ENCODE measurements at places on chromosomes 1 and 21.

DNA sequence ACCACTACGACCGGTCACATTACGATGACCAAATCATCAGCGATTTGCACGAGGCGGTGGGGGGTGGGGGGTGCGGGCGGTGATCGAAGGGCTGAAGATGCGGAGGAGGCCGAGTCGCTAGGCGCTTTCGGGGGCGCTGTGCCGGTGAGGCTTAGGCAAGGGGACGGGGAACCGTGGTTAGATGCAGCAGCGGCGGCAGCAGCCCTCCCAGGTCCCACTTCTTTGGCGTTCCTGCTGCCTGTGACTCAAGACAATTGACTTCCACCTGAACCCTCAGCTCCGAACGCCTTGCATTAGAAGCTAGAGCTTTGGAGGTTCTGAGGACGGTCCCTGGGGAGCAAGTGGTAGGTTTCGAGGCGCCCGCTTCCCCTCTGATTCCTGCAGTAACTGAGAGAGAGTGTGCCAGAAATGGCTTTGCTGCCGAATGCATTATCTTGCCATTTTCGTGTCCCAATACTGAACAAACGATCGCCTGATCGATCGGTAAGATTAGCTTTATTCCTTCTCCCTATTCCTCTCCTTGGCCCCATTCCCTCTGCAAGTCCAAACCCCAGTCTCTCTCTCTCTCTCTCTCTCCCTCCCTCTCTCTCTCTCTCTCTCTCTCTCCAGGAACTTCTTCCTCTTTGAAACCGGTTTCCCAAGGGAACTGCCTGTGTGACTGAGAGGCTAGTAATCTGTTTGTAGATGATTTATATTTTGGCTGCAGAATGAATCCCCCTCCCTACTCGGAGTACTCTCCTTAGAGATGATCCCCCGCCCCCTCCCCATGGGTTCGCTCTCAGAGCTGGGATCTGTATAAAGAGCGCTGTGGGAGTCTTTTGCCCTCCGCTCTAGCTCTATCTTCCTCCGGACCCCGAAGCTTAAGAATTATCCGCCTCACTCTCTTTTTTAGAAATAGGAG, 735 bp upstream of the BRINP3 start:
- no peak overlapping the region for H3K4me3 ChIP-seq
- no peaks in the 10 kb centered on the region for H3K36me3 ChIP-seq
- no peaks in the 10 kb centered on the region for H3K4me1 ChIP-seq
- peaks cover 24% of the 10 kb centered on the region for H3K27me3 ChIP-seq
- no peak overlapping the region for H3K27ac ChIP-seq
- DNase-seq, result no peak

DNA sequence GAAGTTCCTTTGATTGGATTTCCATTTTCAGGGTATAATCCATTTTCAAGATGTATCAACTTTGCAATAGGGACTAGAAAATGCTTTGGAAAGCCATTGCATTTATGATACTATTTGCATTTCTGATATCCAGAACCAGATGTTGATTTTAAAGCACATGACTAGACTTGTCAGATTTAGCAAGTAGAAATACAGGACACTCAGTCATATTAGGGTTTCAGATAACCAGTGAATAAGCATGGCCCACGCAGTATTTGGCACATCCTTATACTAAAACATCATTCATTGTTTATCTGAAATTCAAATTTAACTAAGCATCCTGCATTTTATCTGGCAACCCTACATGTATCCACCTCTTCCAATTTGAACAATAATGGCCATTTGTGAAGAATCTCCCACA, 113.3 kb upstream of the DPT start:
- no peak for DNase-seq
- H3K4me3 ChIP-seq, result no peak overlapping the region
- no peaks in the 10 kb centered on the region for H3K36me3 ChIP-seq
- H3K27ac ChIP-seq, result no peak overlapping the region
- no peaks in the 10 kb centered on the region for H3K27me3 ChIP-seq

DNA sequence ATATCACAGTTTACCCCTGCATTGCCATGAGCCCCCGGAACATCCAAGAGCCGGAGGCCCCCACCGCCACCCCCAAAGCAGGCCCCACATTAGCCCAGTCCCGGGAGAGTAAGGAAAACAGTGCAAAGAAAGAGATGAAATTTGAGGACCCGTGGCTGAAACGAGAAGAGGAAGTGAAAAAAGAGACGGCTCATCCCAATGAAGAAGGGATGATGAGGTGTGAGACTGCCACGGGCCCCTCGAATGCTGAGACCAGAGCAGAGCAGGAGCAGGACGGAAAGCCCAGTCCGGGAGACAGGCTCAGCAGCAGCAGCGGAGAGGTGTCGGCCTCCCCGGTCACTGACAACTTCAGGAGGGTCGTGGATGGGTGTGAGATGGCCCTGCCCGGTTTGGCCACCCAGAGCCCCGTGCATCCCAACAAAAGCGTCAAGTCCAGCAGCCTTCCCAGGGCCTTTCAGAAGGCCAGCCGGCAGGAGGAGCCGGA, 532.4 kb downstream of the KIF26B start:
- no peak for DNase-seq
- H3K4me3 ChIP-seq, result no peak overlapping the region
- no peaks in the 10 kb centered on the region for H3K36me3 ChIP-seq
- no peaks in the 10 kb centered on the region for H3K4me1 ChIP-seq
- H3K27ac ChIP-seq, result no peak overlapping the region
- H3K27me3 ChIP-seq, result no peaks in the 10 kb centered on the region

GRCh38 chr1:171613282-171613681, 8.8 kb upstream of the MYOCOS start:
- DNase-seq, result no peak
- H3K36me3 ChIP-seq, result no peaks in the 10 kb centered on the region
- H3K4me3 ChIP-seq, result no peak overlapping the region
- no peak overlapping the region for H3K27ac ChIP-seq
- no peaks in the 10 kb centered on the region for H3K4me1 ChIP-seq
- no peaks in the 10 kb centered on the region for H3K27me3 ChIP-seq

DNA sequence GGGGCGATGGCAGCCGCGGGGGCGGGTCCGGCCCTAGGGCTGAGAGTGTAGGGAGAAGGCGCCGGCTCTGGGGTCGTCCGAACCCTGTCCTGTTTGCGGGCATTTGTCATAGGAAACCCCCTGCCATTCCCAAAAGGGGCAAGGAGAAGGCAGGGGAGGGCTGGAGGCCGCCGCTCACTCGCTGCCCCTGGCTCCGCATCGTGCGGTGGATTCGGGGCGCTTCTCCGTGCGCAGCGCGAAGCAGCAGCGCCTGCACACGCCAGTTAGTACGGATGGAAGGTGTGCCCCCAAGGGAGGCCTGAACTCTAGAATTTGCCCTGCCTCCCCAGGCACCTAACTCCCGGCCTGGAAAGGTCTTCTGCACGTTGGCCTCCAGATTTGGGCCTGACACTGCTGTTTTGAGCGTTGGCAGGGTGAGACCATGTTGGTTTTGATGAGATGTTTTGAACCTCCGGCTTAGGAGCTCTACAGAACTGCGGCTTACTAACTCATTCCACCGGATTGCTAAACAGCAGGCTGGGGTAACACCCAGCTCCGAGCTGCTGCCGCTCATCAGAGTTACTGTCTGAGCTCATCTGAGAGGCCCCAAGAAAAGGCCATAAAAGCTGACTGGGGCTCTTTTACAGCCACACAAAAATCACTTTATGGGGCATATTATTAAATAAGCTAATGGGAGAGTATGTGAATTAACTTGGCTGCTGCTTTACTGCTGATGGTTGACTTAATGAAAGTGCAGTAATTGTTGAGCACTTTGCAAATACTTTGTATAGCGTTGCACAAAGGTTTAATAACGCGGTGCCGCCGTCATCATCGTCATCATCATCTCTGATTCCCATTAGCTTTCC, 987 bp downstream of the GPR137B start:
- H3K4me3 ChIP-seq, result peak overlapping the region; percentile 64
- H3K4me1 ChIP-seq, result peaks cover 40% of the 10 kb centered on the region
- H3K36me3 ChIP-seq, result peaks cover 1% of the 10 kb centered on the region
- no peak for DNase-seq
- H3K27me3 ChIP-seq, result peaks cover 23% of the 10 kb centered on the region
- H3K27ac ChIP-seq, result no peak overlapping the region

- peaks cover 34% of the 10 kb centered on the region for H3K27me3 ChIP-seq
- no peak for DNase-seq
- H3K4me3 ChIP-seq, result no peak overlapping the region
- H3K36me3 ChIP-seq, result no peaks in the 10 kb centered on the region
These were observed 34.0 kb downstream of the GLIS1 start for GRCh38 chr1:53704804-53705445.

GRCh38 chr21:36656138-36656537, 42.8 kb upstream of the SIM2 start:
- no peak overlapping the region for H3K4me3 ChIP-seq
- H3K36me3 ChIP-seq, result no peaks in the 10 kb centered on the region
- H3K27me3 ChIP-seq, result peaks cover 3% of the 10 kb centered on the region
- no peak overlapping the region for H3K27ac ChIP-seq
- H3K4me1 ChIP-seq, result no peaks in the 10 kb centered on the region

DNA sequence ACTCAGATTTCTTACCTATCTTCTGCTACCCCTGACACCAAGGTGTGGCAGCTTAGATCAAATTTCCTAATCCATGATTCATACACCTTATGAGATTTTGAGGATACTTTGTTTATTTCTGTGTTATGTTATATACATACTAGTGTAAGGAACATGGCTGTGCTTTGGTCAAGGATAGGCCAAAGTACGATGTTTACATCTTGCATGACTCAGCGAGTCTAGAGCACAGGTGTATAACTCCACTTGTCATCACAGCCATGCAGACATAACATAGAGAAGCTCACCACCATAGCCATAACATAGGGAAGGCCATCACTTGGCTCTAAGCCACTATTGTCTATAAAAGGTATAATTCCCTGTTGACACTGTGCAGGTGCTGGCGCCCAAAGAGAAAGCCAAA, 61.2 kb downstream of the GBP6 start:
- DNase-seq, result no peak
- no peaks in the 10 kb centered on the region for H3K4me1 ChIP-seq
- H3K27ac ChIP-seq, result no peak overlapping the region
- no peak overlapping the region for H3K4me3 ChIP-seq

DNA sequence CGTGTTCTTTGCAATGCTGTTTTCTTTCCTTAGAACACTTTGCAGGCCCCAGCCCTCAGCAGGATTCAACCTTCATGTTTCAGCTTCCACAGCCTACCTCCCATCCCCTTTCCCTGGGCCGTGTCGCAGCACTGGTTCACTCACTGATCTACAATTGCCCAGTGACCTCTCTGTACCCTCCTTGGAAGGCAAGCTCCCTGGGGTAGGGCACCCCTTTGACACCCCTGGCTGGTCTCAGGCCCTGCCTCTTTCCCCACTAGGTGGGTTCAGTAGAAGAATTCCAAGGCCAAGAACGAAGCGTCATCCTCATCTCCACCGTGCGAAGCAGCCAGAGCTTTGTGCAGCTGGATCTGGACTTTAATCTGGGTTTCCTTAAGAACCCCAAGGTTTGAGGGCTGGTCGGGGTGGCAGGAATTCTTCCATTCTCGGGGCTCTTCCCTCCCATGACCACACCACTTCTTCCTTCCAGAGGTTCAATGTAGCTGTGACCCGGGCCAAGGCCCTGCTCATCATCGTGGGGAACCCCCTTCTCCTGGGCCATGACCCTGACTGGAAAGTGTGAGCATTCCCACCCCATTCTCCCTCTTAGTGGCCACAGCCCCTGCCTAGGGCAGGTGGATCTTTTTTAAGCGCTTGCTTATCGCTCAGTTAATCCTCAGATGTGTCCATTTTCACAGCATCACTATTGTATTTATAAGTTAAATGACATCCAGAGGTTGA, 7.3 kb downstream of the RHOC start:
- DNase-seq, result no peak
- peaks cover 50% of the 10 kb centered on the region for H3K36me3 ChIP-seq
- peak overlapping the region; percentile 68 for H3K27ac ChIP-seq
- peaks cover 37% of the 10 kb centered on the region for H3K4me1 ChIP-seq

DNA sequence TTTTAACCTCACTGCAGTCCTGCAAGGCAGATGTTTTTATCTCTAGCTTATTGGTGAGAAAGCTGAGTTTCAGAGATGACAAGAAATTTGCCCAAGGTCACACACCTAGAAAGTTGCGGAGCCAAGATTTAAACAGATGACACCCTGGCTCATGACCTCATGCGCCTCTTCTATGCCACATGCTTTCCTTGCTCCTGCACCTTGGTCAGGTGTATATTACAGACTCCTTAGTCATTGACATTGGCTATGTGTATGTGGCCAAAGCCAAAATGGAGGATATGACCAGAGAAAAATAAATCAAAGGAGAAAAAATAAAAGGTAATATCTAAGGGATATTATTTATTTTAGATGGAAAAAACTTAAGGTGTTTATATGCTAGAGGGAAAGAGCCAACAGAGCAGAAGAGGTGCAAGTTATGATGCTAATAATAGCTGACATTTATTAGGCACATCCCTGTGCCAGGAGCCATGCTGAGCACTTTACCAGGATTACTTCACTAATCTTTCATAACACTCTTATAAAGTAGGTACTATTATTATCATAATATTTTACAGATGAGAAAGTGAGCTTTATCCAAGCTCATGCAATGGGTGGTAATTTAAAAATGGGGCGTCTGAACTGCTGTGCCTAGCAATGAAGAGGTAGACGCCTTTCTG, 13.8 kb upstream of the MYOC start:
- peaks cover 8% of the 10 kb centered on the region for H3K27me3 ChIP-seq
- DNase-seq, result no peak
- H3K4me3 ChIP-seq, result no peak overlapping the region

DNA sequence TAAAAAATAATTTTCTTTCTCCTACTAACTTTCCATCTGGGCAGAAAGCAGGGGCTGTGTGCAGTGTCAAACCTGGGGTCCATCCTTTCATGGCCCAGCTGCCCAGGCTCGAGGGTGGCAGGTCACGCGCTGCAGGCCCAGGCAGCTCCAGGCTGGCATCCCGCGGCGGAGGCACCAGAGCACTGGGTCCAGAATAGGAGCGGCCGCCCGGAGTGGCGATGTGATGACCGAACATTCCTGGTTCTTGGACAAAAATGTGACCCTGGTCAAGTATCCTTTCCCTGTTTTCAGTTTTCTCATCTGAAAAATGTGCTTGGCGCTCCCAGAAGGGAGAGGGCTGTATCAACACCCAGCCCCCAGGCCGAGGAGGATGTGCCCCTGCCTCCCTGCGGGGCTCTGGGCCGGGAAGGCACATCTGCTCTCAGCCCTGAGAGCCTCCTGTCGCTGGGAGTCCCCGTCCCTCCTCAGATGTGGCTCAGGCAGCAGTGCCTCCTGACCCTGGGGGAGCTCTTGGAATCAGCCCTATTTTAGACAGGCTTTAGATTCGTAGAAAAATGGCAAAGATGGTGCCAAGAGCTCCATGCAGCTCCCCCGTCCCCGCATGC, 29.3 kb downstream of the SLX9 start:
- H3K4me1 ChIP-seq, result peaks cover 19% of the 10 kb centered on the region
- no peak overlapping the region for H3K27ac ChIP-seq
- DNase-seq, result no peak
- H3K36me3 ChIP-seq, result peaks cover 9% of the 10 kb centered on the region
- H3K4me3 ChIP-seq, result peak overlapping the region; percentile 19

- no peaks in the 10 kb centered on the region for H3K4me1 ChIP-seq
- no peaks in the 10 kb centered on the region for H3K27me3 ChIP-seq
- no peak overlapping the region for H3K4me3 ChIP-seq
These were observed 8.5 kb downstream of the SLC26A9 start for GRCh38 chr1:205934788-205935187.
